Suppressor macrophage treated with lipopolysaccharide for 4 hours (primary cell): ENCODE measurements at places on chromosomes 7 and 10.

- DNase-seq = no peak
Observed at GRCh38 chr7:85413718-85414117, 226.9 kb upstream of the SEMA3D start.

- peak; percentile 92 for DNase-seq
Observed at GRCh38 chr7:102306916-102307677, 20.4 kb downstream of the SH2B2 start.

DNA sequence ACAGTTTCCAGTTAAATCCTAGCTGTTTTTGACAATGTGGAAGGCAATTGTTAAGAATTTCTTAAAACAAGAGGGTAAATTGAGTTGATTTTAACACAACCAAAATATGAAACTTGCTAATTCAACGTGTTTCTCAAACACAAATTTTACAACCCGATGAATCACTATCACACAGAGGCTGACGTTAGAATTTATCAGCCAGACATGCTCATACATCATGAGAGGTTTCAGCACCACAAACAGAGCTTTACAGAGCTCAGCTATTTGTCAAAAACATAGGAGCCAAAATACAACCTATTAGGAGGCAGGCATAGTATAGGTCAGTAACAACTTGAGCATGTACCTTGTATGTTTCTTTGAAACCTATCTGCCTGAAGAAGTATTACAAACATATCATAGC is 36.1 kb downstream of the LRRN3 start:
- DNase-seq = no peak

DNA sequence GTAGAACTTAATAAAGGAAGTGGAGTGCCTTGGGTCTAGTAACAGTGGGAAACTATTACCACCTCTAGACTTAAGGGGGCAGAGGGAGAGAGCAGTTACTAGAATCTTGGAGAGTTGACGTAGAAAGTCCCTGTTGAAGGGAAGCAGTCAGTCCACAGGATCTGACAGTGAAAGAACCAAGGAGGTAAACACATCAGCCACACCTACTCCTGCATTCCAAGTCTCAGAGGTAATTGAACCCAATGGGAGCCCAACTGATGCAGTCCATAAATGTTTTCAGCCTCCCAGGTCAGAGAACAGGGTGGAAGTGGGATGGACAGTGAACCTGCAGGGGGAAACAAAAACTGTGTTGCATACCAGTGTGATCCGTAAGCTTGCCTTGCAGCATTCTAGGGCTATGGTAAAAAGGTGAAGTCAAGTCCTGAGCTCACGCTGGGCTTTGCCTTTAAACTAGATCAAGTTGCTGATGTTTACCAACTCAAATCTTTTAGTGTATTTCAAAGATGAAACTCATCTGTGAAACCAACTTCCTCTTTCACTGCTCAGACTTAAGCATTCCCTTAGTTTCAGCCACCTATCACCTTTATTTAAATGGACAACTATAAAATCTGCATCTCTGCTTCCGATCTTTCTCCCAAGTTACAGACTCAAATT is 57.2 kb downstream of the SLC16A12 start:
- DNase-seq = no peak

DNA sequence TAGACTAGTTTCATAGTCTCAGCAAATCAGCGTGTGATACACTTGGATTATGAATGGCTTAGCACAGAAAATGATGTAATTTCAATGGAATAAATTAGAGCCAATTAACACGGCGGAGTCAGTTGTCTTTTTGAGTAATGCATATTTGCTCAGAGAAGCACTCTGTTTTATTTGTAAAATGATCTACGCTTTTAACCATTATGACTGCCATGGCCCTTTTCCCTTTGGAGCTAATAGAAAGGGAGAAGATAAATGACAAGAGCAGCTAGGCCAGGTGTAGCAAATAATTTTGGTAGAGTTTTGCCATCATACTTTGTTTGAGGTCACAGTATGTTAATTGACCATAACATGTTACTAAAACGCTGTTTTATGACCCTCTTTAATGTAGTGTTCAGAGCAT is 86.8 kb downstream of the GPR158 start:
- DNase-seq = no peak

DNA sequence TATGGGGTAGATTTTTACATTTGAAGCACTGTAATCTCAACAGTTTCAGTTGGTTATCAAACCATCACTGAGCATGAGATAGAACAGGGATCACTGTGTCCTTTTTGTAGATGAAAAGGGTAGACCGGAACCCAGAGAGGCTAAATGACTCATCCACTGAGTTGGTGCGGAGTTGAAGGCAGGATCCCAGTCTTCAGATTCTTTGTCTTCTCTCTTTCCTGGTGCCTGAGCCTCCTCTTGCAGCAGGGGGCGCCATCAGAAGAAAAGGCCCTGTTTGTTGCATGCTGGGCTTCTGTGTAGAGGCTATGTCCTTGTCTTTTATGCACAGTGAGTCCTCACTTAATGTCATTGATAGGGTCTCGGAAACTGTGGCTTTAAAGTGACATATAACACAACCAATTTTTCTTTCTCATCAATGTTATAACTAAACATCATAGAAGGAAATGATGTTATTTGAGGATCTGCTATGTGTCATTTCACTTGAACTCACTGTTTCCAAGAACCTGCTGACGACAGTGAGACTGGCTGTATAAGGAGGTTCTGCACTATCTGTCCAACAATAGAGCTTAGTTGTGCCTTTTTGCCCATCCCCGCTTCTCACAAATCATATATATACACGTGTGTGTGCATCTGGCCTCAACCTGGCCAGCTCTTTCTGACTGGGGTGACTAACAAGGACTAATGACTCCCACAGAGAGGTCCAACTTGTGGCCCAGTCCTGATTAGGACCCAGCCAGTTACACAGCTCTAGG is 14.3 kb downstream of the ZNF282 start:
- peak; percentile 52 for DNase-seq

- DNase-seq = peak; percentile 21
Observed at GRCh38 chr7:133625046-133625445, 372.2 kb downstream of the EXOC4 start.

GRCh38 chr10:81828251-81828650 is 46.7 kb upstream of the NRG3 start:
- DNase-seq = no peak

DNA sequence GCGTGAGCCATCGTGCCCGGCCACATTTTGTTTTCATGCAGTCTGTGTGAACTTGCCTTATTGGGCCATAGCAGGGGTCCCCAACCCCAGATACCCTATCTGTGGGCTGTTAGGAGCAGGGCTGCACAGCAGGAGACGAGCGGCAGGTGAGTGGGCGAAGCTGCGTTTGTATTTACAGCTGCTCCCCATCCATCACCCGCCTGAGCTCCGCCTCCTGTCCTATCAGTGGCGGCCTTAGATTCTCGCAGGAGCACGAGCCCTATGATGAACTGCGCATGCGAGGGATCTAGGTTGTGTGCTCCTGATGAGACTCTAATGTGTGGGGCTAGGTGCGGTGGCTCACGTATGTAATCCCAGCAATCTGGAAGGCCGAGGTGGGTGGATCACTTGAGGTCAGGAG is 293.9 kb downstream of the CAMK1D start:
- DNase-seq = no peak

GRCh38 chr10:84344526-84344925 is 16.1 kb downstream of the CCSER2 start:
- DNase-seq = peak; percentile 48

GRCh38 chr10:72784551-72785351 is 92.8 kb downstream of the MCU start:
- peak; percentile 12 for DNase-seq

GRCh38 chr7:66033471-66034385 is 41.9 kb upstream of the ASL start:
- peak; percentile 66 for DNase-seq

- no peak for DNase-seq
Observed at GRCh38 chr7:41146429-41146828, 556.5 kb downstream of the INHBA start.

DNA sequence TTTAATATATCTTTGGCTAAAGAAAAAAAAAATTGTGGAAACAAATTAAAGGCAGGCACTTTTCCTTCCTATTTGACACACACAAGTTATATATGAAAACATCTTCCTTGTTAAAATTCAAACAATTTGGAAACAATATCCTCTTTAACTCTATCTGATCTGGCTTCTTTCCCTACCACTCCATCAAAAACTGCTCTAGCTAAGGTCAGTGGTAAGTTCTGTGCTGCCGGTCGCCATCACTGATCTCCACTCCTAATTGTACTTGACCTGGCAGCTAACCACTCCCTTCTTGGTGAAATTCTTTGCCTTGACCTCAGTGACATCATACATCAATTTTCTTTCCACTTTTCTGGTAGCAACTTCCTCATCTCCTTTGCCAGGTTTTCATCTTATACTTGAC is 47.9 kb upstream of the MRLN start:
- no peak for DNase-seq

GRCh38 chr7:92782855-92783254 is 53.5 kb downstream of the CDK6 start:
- DNase-seq = no peak

DNA sequence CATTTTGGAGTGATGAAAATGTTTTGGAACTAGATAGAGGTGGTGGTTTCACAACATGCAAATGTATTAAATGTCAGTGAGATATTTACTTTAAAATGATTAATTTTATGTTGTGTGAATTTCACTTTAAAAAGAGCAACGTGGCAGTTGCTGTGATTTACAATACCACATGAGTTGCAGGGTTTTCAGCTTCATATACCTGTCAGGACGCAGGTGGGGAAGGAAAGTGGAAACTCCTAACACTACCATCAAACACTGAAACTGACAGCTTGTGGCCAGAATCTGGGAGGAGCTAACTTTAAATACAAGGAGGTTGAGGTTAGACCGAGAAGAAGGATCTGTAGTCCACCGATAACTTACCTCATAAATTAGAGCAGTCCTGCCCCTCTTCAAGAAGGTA is 168.9 kb upstream of the TMEM72 start:
- DNase-seq = no peak

- DNase-seq = no peak
Observed at GRCh38 chr10:29508554-29509244, 126.1 kb downstream of the SVIL start.

DNA sequence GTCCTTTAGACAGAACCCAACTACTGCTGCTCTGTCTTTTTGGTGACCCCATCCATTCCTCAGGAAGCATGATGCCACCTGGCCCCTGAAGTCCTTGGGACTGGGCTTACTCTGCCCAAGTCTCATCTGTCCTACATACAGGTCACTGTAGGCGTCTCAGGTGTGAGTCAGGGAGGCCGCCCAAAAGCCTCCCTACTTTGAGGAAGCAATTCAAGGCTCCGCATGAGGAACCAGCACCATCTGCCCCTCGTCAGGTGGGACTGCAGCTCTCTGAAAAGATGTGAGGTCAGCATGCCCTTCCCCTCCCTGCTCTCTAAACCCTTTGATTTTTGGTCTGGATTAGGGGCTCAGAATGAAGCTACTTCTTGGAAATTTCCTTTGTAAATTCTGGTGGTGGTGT is 354.8 kb downstream of the CXCL12 start:
- no peak for DNase-seq

DNA sequence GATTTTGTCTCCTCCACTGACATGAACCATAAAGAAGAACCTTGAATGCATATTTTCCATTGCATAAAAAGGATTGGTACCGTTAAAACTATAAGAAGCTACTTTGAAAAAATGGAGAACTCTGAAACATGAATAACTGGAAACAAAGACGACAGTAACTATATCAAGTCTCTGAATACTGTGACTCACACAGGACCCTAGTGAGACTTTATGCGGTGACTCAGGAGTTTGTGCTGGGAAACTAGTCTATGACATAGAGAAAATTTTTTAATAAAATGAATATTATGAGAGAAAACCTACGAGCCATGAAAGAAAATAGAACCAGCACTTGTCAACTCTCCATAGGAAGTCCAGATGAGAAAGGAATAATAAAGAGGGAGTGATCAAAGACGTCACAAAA is 339.9 kb upstream of the ADARB2 start:
- DNase-seq = no peak

- no peak for DNase-seq
Observed at GRCh38 chr10:8639486-8640185, 585.1 kb downstream of the GATA3 start.

- no peak for DNase-seq
Observed at GRCh38 chr10:1685699-1686490, 51.4 kb downstream of the ADARB2 start.

DNA sequence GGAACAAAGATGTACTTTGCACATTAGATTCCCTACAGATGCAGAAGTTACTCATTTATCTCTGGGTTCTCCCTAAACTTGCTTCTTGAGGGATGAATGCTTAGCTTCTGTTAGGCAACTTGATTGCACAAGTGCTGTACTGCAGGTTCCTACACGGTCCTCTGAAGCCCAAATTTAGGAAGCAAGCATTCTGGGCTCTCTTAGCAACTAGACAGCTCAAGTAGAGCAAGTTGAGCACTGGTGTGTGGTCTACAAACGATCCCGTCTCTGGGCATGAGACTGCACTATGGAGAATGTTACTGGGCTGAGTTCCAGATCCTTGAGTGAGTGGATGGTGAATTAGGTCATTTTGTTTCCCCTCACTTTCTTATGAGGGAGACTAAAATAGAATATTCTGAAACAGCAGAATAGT is 14.3 kb downstream of the SEMA3D start:
- no peak for DNase-seq

DNA sequence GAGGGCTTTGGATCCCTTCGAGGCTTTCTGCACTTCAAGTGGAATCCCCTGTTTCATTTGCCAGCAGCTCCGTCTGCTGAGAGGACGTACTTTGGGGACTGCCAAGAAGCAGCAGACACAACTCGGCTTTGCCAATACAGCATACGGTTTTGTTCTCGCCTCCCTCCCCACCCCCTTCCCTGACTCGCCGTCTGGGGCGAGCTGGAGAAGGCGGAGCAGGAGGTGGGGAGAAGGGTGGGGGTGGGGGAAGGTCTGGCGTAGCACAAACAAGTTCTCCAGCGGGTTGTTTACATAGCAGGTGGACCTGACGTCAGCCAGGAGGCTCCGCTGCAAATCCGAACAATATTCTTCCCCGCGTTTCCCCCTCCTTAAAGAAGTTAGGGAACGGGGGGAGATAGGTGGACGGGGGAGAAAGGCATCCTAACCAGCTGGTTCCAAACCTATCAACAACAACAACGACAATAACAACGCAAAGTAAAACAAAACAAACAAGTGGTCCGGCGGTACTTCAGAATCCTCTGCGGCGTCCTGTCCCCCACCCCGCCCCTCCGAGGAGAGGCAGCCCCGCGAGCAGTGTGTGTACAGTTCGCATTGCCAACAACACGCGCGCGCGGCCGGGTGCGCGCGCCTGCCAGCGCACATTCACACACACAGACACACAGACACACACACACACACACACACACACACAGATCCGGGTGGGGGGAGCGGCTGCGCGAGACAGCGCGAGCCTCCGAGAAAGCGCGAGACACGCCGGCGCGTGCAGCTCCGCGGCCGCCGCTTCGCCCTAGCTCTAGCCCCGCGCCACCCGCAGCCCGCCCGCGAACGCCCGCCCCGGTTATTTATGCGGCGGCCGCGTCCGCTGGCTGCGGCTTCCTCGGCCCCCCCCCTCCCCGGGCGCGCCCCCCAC is 167.0 kb upstream of the PPP1R3A start:
- peak; percentile 45 for DNase-seq

DNA sequence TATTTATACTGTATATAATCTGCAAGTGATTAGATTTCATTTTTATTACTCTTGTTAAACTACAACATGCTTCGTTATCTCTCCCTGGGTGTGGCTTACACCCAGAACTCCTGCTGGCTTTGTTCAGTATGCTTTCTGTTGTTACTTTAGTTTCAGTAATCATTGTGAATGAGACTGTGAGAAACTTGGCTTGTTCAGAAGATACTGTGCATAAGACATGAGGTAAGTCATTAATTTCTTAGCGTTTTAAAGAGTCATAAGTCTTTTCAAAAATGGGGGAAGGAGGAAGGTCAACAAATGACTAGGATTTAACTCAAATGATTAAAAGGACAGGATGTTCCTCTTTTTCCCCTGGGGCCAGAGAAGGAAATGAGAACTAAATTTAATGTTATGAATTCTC is 11.6 kb upstream of the ADD3 start:
- DNase-seq = peak; percentile 81

- DNase-seq = no peak
Observed at GRCh38 chr7:86485827-86486226, 157.9 kb upstream of the GRM3 start.
